Effector memory CD4-positive, alpha-beta T cell (primary cell): ENCODE measurements at places on chromosomes 3 and 15.
A peak's percentile ranks its signal among the peaks of the same experiment; 100 is the strongest.

DNA sequence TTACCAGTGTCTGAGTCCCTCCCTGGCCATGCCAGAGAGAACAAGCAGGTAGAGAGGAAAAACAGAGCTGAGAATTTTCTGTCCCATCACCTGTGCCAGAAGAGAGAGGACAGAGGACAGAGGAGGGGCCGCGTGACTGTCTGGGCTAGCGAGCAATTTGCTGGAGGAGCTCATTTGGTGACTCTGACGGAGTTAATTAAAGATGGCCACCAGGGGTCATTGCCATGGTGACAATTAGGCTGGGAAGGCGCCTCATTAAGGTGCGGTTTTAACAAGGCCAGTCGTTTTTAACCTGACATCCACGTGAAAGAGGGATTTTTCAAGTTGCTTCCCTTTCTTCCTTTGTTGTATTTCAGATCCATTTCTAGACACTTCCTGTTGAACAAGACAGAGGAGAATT is 72.4 kb downstream of the RHCG start:
- no peak for DNase-seq

GRCh38 chr15:77527164-77527778 is 105.4 kb downstream of the LINGO1 start:
- DNase-seq = no peak

- no peak for DNase-seq
Observed at GRCh38 chr3:148265841-148266240, 431.9 kb upstream of the AGTR1 start.

DNA sequence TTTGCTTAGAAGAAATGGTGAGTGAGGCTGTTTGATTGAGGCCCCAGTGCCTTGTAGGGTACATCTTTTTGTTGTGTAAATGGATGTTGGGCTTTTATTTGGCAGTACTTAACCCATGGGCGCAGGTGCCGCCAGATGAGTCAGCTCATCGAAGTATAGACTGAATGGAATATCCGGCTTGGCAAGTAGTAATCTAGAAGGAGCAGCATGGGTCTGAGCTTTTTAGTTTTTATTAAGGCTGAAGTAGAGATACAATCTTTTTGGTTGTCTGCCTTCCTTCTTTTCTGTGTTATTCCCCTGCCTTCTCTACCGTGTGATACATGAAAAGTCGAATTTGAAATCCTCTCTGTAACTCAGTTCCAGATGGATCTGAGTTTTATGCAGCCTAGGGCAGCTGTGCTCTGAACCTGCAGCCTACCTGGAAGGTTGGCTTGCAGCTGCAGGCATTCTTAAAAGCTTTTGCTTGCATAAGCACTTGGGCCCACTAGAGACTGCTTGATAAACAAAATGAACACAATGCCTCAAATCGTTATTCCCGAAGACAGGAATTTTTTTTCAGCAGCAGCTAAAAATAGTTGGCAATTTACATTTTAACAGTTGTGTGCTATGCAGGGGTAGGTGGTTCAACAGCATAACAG is 177.5 kb upstream of the CGNL1 start:
- DNase-seq = no peak

- DNase-seq = peak; percentile 47
Observed at GRCh38 chr15:64046421-64047153, at the start of gene DAPK2. Gene DAPK2 (minus strand): TSS chr15:64046485. CDS start chr15:64040261, 6,224 bp downstream.

DNA sequence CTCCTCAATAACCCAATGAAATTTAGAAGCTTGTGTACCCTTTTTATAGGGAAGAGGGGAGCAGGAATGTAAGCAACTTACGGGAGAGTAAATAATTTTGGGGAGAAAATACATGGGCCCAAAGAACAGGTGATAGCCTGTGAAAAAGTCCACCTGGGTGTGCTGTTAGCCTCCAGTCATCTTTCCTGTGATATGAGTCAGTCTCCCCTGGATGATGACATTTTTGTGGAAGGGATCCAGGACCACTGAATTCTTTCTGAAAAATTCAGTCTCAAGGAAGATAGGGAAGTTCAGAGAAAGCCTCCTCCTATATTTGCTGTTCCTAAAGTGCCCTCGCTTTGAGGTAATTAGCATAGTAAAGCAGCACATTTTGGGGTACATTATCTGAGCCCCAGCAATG is 149.8 kb downstream of the SQOR start:
- DNase-seq = no peak

DNA sequence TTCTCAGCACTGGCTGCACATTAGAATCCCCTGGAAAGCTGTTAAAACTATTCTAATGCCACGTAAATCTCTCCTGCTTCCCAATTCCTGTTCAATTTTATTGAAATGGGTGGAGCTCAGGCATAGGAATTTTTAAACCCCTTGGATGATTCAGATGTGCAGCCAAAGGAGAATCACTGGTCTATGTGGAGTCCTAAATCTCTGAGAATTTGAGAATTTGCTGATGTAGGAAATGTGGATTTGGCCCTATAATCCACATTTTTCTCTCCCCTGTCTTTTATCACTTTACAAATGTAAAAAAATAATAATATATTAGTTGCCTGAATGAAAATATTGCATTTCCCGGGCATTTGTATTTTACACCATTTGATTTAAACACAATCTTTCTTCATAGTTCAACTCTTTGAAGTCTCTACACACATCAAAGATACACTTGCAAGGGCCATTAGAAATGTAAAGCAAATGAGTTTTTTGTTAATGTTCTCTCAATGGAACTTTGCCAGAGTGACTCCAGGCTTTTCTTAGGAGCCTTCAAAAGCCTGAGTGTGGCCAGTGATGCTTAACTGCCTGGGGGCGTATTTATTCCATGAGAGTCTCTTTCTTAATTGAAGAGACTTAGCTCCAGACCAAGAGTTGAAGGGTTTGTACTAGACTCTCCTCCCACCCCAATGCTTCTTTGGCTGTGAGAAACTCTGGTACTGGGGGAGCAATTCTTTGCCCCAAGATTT is 48.8 kb upstream of the PTX3 start:
- DNase-seq = no peak

- no peak for DNase-seq
Observed at GRCh38 chr3:38006445-38006995, 15.9 kb downstream of the VILL start.

DNA sequence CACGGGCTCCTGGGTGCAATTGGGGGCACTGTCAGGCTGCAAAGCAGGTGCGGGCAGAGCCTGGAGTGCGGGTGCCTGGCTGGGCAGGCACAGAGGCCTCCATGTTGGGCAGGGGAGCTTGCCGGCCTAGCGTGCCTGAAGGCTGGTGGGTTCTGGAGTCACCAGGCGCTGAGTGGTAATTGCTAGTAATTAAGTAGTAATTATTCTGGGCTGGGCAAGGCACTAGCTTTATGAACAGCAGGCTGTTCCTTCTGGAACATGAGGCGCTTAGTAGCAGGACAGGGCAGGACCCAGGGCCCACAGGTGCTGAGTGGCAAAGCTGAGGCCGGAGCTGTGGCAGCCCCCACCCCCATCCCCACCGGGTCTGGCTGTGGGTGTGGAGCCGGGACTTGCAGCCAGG is 25.3 kb downstream of the PLXNA1 start:
- DNase-seq = no peak

DNA sequence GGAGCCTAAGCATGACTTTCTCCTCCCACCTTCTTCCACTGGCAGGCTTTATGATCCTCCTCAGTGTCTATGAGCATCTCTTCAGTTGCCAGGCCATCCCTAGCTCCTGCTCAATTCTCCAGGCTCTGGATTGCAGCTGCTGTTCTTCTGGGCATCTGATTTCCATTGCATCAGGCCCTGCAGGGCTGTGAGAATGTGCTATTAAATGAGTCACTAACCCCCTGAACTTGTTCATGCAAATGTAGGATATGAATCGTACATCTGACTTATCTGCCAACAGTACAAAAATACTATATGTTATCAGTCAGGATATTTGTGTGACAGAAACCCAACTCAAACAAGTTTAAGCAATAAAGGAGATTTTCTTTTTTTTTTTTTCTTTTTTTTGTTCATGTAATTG is 11.9 kb downstream of the GPR176 start:
- DNase-seq = no peak

DNA sequence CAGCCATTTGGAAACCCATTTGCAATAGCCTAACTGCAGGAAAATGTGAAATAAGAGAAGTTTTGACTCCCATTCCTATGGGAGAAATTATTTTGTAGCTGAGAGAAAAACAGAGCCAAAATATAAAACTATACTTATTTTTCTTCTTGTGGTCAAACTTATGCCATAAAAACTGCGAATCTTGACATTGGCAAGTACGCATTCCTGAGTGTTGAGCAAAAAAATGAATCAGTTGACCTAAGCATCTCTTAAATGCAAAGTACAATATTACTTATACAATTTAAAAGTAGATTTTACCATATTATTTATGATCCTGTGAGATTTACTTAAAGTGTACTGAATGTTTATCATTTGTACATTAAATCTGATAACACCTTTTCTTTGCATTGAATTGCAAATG is 50.1 kb upstream of the CMC1 start:
- no peak for DNase-seq

DNA sequence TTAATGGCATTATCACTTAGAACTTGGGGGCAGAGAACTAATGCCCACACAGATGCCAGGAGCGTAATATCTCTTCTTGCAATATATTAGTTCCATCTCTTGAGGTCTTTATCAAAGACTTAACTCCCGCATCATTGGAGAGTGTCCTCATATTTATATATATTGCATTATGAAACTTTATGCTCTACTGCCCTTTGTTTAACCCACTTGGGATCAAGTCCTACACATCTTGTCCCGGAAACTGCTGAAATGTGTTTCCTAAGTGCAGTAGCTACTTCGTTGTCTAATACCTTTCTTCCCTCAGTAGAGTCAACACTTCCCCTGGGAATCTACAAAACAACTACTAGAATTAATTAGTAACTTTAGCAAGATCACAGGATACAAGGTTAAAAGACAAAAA is 1029.2 kb downstream of the OTOL1 start:
- DNase-seq = no peak

DNA sequence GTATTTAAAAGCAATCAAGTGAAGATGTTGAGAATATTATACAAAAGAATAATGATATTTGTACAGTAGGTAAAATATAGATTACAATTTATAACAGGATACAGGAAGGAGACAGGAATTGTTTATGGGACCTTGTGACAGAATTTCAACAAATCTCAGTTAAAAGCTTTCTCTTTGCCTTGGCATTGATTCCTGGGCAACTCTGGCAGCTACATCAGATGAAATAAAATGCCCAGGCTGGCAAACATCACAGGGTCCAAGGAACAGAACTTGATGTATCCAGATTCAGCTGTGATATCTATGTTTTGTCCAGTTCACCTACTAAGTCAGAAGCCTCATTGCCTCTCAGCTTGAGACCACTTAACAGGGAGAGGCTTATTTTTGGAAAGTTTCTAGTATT is 473.1 kb downstream of the MCTP2 start:
- no peak for DNase-seq

- no peak for DNase-seq
Observed at GRCh38 chr15:68910816-68911215, 19.5 kb upstream of the SPESP1 start.

- no peak for DNase-seq
Observed at GRCh38 chr3:51729042-51729633, 22.3 kb downstream of the GRM2 start.

DNA sequence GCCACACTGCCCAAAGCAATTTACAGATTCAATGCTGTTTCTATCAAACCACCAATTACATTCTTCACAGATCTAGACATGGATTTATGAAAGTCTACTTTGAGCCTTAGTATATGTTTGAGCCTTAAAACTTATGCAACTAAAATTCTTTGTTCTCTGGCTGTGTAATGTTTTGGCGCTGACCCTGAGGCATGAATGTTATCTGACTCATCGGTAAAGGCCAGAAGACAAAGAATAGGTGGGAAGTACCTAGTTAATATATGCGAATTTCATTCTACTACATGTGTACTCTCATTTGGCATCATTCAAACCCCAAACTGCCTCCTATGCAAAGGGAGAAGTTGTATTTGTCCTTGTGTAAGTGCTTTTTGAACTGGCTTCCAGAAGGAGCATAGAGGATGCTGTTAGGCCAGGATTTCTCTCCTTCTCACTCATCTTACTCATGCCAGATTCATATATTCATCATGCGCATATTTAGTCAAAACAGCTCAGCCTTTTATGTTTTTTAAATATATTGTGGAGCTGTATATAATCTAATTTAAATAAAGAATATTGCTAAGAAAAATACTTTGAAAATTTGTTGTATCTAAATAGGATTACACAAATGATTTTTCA is 204.2 kb downstream of the NFKBIZ start:
- no peak for DNase-seq

DNA sequence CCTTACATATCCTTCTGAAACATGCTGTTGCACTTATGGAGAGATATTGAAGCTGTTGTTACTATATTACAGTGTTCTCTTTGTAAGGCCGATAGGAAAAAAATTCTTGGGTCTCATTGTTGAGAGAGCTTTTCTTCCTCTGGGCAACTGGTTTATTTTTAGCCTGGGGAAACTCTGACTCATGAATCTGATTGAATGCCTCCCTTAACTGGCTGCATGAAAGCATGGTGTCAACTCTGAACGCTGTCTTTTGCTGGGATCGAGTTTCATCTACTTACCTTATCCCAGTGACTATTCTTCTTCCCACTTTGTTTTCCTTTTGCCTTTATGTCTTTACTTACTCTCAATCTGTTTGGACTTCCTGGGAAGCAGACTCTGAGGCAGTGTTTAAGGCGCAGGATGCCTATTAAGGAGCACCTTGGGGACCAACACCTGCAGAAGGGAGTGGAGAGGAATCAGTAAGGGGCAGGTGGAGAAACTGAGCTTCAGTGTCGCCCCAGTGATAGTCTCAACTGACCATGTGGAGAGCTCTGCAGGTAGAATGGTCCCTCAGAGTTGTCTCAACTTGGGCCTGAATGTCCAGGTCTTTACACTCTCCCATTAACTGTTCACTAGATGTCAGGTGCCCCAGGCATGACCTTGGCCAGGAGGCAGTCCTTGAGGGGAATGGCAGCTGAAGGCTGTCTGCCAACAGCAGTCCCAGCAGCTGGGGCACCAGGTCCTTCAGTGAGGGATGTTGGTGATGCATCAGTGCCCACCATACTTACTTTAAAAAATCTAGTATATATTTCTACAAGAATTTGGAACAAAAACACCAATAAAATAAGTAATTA is 88.9 kb upstream of the CCNL1 start:
- no peak for DNase-seq

- DNase-seq = no peak
Observed at GRCh38 chr3:149783576-149783975, 8.8 kb downstream of the ANKUB1 start.

DNA sequence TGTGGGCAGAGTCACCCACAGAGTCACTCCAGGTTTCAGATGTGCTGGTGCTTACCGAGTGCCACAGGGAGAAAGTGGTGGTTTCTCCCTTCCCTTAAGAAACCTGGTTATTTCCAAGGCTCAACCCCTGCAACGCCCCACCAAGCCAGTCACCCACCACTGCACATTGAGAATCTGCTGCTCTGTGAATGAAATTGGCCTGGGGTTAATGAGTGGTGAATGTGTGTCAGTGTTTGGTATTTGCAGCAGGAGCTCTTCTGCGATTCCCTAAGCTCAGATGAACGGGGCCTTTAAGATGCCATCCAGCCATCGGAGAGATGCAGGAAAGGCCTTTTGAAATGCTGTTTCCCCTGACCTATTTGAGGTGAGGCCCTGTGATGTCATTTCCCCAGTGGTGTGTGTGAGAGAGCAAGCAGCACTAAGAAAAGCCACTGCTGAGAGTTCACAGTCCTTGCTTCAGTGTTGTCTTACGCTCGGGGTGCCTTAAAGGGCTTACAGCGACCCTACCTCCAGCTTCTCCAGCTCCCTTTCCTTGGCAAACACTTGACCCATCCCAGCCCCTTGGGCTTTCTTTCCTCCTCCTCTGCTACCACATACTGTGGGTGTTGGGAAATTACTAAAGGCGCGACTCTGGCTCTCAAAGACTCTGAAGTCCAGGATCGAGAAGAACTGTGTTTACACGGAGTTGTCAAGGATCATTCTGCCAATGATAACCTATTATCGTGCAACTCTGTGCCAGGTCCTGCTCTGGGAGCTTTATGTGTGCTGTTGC is 68.9 kb downstream of the SMAD3 start:
- DNase-seq = peak; percentile 70
